ENCODE measurements at places on chromosomes 12 and 14. TPM values are rescaled to one million over a fixed set of nuclear protein-coding genes. Genes with fewer than 3 reads are reported as not detected.

DNA sequence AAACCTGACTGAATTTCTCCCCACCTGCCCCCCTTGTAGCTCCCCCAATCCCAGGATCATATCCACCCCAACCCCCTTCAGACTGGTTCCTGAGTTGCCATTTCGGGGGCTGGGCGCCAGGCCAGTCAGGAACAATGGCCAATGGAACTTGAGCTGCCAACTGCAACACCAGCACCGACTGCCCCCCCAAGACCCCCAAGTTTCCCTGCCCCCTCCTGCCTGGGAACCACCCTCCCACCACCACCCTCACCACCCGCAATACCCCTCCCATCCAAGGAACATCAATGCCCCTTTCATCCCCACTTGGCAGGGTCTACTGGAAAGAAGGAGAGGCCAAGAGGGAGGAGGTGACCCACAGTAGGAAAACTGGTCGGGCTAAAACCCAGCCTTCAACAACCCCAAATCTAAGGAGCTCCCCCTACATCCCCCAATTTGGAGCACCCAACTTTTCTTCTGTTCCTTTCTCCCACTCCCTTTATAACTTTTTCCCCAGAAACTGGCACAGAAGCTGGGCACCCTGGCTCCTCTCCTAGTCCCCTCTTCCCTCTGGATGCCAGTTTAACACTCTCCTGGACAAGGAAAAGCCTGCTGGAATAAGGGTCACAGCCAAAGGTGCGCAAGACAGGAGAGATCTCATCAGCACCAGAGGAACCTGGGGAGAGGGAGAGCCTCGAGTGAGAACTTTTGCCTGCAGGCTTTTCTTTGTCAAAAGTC is 1.6 kb upstream of the NDRG2 start:
- no peak for DNase-seq

GRCh38 chr12:56193025-56193578 is 3.8 kb upstream of the SMARCC2 start:
- DNase-seq = no peak

DNA sequence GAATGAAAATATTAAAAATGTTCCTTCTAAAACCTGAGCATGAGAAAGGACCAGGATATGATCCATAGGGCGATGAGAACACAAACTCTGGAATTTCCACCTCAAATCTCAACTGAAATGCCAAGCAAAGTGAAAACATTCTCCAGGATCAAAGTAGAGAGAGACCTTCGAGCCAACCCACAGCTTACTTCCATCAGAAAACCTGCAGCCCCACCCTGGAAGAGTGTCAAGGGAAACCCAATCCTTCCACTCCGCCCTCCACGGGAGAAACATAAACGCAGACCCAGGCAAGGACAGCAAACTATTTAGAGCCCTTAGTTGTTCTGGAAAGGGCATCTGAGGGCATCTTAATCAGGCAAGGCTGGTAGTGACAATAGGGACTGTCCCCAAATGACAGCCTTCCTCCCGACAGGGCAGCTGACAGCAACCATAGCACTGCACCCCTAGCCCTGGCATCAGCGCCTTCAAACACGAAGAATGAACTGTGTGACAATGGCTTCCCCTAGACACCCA is 21.8 kb downstream of the SLC15A4 start:
- DNase-seq = no peak

- DNase-seq = no peak
Observed at GRCh38 chr14:30998100-30998706, 27.2 kb upstream of the AP4S1 start.

DNA sequence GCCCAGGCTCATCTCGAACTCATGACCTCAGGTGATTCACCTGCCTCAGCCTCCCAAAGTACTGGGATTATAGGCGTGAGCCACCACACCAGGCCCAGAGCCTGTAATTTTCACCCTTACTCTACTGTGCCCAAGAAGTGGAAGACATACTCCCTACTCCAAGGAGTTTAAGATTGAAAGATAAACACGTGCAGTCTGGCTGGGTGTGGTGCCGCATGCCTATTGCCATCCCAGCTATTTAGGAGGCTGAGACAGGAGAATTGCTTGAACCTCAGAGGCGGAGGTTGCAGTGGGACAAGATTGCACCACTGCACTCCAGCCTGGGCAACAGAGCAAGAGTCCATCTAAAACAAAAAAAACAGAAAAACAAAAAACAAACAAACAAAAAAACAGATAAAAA is 90.0 kb downstream of the NINJ2 start:
- no peak for DNase-seq

- peak; percentile 65 for DNase-seq
Observed at GRCh38 chr12:21940549-21941505, at the start of gene ABCC9. ABCC9 (minus strand) TSS chr12:21941426; CDS start chr12:21936674, 4,752 bp downstream.

DNA sequence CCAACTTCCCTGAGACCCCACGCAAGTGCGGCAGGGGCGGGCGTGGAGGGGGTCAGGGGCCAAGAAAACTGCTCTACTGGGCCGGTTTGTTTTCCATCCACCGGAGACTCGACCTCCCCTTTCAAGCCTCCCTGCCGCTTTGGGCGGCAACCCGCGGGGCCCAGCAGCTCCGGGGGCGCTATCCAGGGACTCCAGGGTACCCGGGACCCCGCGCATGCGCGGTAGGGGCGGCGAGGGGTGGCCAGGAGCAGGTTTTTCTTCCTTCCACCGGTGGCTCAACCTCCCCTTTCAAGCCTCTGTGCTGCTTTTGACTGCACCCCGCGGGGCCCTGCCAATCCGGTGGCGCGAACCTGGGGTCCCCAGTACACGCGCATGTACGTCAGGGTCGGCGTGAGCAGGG is 323.5 kb downstream of the ALG10 start:
- DNase-seq = no peak

DNA sequence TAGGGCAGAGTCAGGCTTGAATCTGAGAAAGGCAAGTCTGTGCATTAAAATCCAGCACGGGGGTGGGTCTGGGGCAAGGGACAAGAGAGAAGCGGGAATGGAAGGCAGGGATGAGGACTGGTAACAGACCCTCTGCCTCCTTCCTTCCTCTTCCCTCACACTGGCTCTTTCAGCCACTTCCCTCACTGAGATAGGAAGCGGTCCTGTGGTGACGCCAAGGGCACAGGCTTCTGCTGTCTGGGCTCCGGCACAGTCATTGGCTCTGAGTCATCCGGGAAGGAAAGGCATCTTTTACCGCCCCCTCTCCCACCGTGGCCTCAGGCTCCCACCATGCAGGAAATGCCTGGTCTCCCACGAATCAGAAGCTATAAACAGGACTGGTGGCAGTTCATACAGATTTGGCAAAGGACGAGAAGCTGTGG is 70.2 kb downstream of the ETV6 start:
- no peak for DNase-seq

GRCh38 chr12:116599285-116600136 is 40.3 kb downstream of the MAP1LC3B2 start:
- peak; percentile 24 for DNase-seq

DNA sequence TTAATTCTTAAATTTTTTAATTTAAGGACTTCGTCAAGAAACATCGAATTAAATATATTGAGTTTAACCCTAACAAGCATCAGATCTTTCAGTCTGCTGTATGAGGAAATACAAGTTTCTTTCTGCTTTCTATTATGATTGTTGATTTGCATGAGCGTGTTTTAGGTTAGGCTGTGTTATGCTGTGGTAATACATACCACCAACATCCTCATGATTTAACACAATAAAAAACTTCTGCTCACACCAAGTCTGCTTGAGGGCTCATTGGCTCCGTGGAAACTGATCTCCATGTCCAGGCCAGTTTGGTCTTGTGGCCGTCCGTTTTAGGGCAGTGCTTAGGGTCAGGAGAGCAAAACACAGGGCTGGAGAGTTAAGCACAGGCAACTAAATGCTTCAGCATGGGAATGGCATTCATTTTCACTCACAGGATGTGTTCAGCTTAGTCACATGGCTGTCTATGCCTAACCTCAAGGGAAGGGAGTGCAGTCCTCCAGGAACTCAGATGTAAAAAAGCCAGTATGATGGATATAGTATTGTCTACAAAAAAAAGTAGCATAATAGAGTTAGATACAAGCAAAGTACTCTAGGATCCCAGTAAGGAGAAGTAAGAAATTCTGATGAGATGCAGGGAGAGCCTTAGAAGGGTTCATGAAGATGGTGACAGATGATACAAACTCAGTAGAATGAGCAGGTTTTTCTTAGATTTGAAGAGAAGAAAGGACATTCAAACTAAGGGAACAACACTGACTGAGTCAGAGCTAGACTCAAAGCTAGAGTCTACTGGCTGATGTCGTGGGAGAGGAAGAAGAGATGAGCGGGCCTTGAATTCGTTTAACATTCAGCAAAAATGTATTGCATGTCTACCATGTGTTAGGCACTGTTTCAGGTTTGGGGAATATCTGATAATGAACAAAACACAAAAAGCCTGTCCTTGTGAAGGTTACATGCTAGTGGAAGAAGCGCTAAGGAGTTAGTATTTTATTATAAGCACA is 16.3 kb downstream of the MARK3 start:
- no peak for DNase-seq

DNA sequence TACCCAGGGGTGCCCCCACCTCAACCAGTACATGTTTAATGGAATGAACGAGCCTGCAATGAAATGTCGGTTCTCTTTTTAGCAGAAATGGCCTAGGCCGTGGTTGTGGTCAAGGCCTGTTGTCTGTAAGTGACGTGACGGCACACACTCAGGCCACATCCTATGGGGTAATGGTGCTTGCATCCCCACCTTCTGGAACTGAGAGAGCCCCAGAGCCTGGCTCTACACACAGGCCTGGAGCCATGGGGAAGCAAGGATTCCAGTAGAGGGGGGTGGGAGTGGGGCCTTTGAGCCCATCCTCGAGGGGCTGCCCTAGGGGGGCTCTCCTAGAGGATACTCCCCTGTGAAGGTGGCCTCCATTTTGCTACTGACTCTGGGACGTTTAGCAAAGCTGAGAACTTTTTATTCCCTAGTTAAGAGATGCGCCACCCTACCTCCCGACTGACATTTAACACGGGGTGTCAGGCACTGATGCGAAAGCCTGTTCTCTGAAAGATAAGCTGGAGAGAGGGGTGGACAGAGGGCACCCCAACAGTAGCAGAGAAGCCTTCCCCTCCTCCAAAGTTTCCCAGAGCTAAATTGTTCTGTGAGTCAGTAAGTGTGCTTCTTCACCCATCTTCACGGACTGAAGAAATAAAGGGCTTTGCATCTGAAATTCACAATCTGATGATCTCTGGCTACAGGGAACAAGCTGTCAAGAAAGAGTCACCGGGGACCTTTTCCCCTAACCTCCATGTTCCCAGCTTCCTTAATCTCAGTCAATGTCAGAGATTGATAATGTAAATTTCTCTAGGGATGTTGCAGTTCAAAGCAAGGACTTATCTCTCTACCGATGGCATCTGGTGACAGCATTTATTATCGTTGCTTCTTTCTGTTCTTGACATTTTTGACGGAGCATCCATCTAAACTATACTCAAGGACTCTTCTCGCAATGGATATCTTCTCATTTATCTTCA is 6.8 kb downstream of the RIN3 start:
- DNase-seq = no peak

- DNase-seq = no peak
Observed at GRCh38 chr12:111753144-111753881, 13.4 kb upstream of the ALDH2 start.

- DNase-seq = no peak
Observed at GRCh38 chr14:35366056-35366451, 38.5 kb downstream of the NFKBIA start.

GRCh38 chr12:126899926-126900792 is 1366.8 kb upstream of the TMEM132C start:
- no peak for DNase-seq

- peak; percentile 60 for DNase-seq
Observed at GRCh38 chr12:114952573-114953271, 268.7 kb upstream of the TBX3 start.

DNA sequence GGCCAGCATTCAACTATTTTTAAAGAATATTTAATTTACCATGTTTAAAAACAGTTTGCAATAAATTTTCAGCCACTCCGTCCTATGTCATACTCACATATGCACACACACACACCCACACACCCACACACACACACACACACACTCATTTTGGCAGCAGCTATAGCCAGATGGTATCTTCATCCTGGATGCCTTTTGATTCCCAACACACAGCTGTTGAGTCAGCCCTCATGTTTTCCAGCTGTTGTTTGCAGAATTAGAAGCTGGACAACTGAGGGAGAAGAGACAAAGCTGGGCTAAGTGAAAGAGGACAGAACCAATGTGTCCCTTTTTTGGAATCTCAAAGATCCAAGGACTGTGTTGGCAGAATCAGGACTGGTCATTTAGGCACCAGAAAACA is 80.0 kb upstream of the EGLN3 start:
- DNase-seq = peak; percentile 47

DNA sequence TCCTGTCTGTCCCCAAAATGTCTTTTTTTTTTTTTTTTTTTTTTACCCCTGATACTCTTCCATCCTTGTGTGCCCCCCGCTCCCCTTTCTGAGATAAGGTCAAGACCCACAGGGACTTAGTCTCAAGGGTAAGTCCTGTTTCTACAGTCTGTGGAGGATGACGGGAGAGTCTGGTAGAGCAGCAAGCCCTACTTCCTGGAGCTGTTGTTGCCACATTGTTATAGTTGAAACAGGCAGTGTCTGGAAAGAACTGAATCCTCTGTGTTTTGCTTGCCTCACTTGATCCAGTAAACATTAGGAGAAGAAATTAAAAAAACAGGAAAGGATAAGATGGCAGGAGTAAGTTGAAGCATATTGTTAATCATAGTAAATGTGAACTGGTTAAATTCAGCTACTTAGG is 45.5 kb downstream of the ZNF664 start:
- no peak for DNase-seq

DNA sequence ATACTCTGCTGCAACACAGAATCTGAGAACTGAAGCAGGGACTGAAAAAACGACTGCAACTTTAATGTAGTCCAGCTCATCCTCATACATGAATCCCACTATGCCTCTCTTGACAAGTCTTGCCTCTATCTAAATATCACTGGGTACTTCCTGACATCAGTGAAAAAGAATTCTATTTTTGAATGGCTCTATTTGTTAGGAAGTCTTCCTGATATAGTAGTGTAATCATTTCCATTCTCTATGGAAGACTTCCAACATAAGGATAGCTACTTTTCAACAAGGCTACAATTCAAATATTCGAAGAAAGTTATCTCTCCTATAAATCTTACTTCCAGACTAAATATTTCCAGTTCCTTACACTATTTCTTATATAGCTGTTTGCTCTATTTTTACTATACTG is 167.5 kb downstream of the MDGA2 start:
- DNase-seq = no peak

DNA sequence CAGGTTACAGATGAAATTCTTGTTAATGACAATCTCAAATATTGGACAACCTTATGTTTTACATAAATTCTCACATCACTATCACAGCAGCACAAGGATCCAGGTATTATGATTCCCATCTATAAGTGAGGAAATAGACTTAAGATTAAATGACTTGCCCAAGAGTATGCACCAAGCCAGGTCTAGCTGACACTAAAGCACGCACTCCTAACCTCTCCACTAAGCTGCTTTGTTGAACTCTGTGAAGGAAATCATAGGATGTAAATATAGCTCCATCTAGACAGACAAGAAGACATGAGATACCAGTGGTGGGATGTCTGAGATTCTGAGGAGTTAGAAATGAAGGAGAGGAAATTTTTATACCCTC is 87.9 kb downstream of the PHLDA1 start:
- DNase-seq = no peak

GRCh38 chr12:108495054-108495453 is 20.0 kb upstream of the FICD start:
- no peak for DNase-seq

- DNase-seq = no peak
Observed at GRCh38 chr14:94922595-94923239, 152.8 kb upstream of the GSC start.

The CYP46A1 gene
- polyA plus RNA-seq = 1.4 TPM

The CLEC1B gene
- 0.78 TPM for polyA plus RNA-seq

The GPRC5D gene
- 0.75 TPM for polyA plus RNA-seq

The SLC25A47 gene
- polyA plus RNA-seq = not detected

Measured in left renal pelvis (tissue), 4 donors.